NCI-H1694 (cell line): ENCODE measurements at places on chromosomes 6 and 20.

- DNase-seq, result no peak
Measured at GRCh38 chr20:5705827-5706226, 44.4 kb upstream of the SHLD1 start.

DNA sequence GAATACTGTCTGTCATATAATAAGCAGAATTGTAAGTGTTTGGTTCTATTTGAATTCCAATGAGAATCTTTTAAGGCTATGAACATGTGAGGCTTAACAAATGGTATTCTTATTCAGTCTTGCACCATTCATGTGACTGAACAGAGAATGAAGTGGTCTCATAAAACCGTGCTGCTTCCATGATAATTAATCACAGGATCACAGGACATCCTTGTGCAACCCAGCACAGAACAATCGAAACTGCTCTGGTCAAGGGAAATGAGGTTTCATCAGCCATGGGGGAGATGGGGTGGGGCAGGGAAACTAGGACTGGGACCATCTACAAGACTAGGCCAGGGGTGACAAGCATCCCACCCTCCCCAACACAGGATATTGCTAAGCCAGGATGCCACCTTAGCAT lies 6.0 kb downstream of the PPIL6 start:
- no peak for DNase-seq

DNA sequence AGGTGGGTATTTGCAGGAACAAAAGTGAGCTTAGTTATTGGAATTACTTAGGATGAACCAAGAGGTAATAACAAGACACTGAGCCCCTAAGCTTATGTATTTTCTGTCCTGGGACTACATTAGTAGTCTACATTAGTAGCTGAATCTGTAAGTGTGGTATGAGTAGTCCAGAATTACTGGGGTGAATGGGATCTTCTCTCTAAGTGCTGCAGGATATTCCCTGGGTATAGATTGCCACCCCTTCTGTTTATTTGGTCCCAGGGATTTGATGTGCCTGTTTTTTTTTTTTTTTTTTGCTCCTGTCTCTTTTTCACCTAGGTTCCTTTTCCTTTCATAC lies 5.9 kb downstream of the CD2AP start:
- no peak for DNase-seq

- no peak for DNase-seq
Measured at GRCh38 chr6:5619249-5619648, 357.9 kb downstream of the FARS2 start.

DNA sequence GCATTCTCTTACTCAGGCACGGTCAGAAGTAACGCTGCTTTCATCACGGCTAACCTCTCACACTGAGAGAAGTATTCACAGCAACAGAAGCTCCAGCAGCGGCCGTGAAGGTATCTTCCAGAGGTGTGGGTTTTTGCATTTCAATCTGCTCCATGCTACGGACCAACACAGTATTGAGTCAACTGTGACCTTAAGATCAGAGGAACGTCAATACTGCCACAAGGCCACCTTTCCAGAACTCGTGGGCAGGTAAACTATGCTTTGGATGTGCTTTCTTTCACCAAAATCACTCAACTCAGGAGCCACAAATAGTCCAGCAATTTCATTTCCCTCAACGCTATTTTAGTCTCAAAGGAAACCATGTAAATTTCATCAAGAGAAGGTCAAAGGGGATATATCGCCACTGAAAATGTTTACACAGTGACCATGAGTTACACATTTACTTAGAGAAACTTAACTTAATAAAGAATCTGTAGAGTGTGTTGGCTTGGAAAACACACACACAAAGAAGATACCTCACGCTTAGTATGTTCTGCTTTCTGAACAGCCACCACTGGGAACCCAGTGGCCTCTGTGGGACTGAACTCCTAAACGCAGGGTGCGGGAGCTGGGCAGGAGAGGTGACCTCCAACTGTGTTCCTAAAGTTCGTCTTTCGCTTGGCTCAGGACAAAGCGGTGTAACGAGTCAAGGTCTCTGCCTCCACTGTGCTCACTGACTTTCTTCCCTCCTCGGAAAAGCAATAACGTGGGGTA lies 27.9 kb downstream of the TXNDC5 start:
- no peak for DNase-seq

GRCh38 chr6:142568857-142569597 lies 267.2 kb downstream of the ADGRG6 start:
- no peak for DNase-seq

- DNase-seq, result no peak
Measured at GRCh38 chr6:157221049-157221816, 102.1 kb downstream of the TMEM242 start.

DNA sequence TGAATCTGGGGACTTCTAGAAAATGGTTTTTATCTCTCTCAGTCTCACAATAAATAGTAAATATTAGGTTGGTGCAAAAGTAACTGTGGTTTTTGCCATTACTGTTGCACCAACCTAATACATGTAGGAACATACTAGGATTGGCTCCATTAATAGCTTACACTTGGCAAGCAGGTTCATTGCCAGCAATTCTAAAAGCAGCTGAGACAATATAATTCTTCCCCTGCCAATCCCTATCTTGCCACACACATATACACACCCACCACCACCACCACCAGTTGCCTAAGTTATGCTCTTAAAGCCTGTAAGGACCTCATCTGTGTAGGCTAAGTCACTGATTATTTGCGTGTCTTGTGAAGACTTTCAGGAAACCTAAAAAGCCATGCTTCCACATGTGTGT lies 145.1 kb downstream of the KIF16B start:
- DNase-seq, result no peak

- no peak for DNase-seq
Measured at GRCh38 chr20:10641893-10642292, 31.9 kb downstream of the JAG1 start.

DNA sequence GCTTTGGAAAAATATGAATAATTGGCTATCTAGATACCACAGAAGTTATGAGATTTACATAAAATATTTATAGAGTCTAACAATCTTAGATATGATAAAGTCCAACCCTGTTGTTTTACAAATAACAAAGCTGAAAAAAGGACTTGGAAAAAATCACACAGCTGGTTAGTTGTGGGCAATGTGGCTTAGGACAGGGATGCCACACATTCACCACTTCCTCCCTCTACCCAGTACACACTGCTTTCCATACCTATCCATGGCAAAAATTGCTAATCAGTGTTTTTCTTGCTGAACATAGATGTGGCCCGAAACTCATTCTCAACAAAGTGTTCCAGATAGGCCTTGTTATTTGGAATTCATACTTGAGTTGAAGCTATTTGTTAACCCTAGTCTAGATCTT lies 147.3 kb upstream of the BMP5 start:
- no peak for DNase-seq

GRCh38 chr6:31568537-31568961 lies 3.5 kb upstream of the LTA start:
- DNase-seq, result no peak

DNA sequence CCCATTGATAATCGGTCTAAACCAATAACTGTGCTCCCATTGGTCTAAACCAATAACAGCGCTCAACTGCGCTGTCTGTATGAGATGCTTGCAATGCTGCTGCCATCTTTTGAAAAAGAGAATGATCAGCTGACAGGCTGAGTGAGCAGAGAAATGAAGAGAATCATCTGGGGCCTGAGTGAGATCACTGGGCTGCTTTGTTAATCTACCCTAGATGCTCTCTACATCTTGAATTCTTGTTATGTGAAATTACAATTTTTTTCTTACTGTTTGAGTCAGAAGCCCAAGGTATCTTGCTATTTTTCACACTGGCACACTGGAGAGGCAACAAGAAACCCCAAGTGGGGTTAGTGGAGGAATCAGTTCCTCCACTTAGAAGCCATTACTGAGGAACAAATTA lies 91.5 kb upstream of the GCM1 start:
- DNase-seq, result no peak

- no peak for DNase-seq
Measured at GRCh38 chr6:163814494-163815364, 400.2 kb downstream of the QKI start.

DNA sequence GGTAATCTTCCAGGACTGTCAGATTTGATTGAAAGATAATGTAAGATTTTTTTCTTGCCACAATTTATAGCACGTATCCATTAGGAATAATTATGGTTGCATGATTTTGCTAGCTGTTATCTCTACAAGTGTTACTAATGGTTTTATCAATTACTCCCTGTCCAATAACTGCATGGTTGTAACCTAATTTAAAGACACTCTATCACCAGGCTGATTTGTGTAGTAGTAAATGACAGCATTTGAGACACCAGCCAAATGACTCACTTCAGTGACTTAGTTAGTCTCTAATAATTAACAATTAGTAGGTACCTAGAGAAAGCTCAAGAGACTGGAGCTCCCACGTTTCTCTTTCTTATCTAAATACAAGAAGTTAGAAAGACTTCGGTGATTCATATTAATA lies 453.8 kb upstream of the POU3F2 start:
- DNase-seq, result no peak

DNA sequence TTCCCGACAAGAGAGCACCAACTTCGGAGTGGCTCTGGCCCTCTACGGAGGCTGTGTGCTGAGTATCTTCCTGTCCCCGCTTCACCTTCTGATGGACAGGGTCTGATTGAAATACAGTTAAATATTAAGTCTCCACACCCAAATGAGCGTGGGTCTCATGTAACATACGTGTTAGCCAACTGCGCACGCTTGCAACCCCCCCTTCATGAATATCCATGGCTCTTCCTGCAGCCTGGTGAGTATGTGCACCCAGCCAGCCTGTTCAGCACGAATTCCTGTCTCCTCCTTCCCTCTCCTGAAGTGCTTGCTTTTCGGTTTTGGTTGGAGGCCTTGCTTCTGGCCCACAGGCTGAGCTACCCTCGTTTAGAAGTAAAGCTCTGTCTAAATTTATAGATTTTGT lies 102.9 kb upstream of the FRMD1 start:
- no peak for DNase-seq

- no peak for DNase-seq
Measured at GRCh38 chr6:123480986-123481385, 155.8 kb downstream of the TRDN start.

DNA sequence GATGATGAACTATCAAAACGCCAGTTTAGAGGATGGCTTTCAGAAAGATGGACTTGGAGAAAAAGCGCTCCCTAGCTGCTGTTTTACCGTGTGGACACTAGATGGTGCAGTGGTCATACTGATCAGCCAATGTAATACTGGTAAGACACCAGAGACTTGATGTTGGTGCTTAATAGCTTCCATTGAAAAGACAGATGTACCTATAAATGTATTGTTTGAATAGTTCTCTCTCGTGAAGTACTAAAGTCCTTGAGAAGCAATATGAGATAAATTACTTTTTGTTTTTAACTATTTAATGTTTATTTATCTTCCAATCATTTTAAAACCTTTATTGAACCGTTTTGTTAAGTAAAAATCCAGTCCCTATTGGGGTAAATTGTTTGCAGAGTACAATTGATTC lies 63.9 kb upstream of the FUCA2 start:
- peak; percentile 47 for DNase-seq

DNA sequence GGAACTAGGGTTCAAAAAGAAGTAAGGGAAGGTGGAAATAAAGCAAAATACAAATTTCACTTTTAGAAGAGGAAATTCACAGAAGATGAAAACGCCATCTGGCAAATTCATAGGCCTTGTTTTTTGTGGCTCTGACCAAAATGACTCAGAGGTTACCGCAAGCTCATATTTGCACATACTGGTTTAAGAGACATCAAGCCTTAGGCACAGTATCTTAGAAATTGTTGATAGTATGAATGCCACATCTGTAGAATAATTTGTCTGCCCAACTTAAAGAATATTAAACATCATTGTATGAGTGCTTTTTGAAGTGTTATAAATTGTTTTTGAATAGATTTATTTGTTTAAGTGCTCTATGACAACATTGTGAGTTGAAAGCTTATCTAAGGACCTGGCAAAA lies 10.6 kb downstream of the TAAR1 start:
- no peak for DNase-seq

- DNase-seq, result no peak
Measured at GRCh38 chr6:50826037-50826761, 7.5 kb downstream of the TFAP2B start.

DNA sequence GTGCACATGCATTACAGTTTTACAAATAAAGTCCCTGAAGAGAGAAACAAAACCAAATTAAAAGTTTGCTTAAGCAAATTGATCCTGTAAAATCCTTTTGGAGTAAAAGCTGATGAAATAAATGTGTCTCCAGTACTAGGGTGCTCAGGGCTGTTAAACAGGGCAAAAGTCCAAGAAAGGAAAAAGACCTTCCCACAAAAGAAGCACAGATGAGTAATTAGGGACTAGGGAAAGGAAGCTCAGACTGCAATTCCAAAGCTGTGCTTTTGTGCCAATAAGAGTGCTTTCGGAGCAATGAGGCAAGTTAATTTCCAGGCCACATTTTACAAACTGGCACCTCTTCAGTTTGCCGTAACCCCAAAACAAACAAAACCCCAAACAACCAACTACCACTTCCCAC lies 10.4 kb upstream of the RNF182 start:
- DNase-seq, result no peak

DNA sequence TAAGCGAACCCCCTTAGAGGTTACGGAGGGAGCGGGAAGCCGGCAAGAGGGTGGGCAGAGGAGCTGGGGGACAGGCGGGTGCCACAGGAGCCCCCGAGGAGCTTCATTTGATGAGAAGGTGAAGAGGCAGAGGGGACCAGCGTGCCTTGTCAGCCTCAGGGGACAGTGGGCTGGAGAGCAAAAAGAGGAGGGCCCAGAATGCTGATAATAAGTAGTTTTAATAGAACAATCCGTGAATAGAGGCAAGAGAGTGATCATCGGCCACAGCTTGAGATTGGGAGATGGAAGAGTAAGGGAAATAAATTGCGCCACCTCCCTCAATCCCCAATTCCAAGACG lies 1.3 kb downstream of the COL19A1 start:
- DNase-seq, result no peak

DNA sequence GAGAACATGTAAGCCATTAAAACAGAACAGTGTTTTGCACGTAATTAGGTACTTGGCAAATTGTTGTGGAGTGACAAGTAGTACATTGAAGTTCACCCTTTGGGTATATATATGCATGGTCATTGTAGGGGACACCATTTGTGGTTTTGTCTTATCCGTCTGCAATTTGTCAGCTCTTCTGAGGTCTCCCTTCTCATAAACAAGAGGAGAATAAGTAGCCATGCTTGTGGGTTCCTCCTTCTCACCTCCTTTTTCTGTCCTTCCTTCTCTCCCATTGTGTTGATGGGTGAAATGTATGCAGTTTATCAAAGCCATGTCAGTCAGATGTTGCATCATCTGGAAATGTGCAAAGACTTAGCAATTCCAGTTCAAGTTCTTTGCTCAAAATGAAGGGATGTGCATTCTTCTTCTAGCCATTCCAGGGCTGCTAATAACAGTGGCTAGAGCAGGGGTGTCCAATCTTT lies 70.9 kb downstream of the QKI start:
- no peak for DNase-seq

GRCh38 chr6:100775667-100776066 lies 105.5 kb downstream of the ASCC3 start:
- no peak for DNase-seq

- peak; percentile 50 for DNase-seq
Measured at GRCh38 chr6:15386756-15387112, 140.9 kb downstream of the JARID2 start.

DNA sequence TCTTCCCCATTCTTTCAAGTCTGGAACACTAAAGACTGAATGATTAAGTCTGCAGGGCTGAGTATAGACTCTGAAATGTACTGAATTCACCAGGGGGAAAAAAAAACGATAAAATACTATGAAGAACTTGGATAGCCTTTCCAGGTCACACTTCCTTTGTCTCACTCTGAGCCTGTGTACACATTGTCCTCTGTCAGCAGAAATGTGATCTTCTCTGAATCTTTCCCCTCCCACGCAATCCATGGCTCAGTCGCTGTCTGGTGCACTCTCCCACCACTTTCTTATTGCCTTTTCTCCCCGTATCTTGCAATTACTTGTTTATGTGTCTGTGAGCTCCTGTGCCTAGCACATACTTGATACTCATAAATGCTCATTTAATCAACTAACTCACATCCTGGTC lies 212.6 kb upstream of the RSPO3 start:
- DNase-seq, result no peak
